ENCODE measurements at places on chromosomes 7 and 10.

- DNase-seq: peak; percentile 22
Observed at GRCh38 chr7:14754631-14755030, 147.9 kb downstream of the DGKB start.

DNA sequence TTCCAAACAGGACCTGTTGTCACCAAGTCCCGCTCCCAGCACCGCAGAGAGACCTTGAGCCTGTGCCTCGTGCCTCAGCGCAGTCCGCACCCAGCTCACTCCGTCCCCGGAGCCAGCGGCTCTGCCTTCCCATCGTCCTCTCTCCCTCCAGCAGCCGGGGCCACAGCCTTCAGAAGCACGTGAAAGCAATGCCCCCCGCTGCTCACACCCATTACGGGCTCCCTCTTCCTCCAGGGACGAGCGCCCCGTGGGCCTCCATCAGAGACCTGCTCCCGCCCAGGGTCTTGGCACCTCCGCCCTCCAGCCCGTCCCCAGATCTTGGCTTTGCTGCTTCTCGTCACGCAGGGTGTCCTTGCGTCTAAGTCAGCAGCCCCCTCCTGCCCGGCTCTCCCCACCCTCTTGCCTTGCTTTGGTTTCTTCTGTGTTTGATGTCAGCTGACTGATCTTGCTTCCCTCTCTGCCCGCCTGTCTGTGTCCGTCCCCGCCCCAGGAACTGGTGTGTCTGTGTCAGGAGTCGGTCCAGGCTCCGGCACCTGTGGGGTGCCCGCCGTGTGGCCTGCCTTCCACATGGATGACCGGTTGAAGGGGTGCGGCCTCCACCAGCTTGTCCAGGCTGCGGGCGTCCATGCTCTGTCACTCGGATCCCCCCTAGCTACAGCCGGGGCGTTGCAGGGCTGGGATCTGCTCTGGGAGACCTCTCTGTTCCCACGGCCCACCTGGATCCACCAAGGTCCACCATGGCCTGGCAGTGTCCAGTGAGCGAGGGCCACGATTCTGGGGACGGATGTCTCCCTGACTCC, 61.9 kb downstream of the FOXL3 start:
- DNase-seq: no peak

DNA sequence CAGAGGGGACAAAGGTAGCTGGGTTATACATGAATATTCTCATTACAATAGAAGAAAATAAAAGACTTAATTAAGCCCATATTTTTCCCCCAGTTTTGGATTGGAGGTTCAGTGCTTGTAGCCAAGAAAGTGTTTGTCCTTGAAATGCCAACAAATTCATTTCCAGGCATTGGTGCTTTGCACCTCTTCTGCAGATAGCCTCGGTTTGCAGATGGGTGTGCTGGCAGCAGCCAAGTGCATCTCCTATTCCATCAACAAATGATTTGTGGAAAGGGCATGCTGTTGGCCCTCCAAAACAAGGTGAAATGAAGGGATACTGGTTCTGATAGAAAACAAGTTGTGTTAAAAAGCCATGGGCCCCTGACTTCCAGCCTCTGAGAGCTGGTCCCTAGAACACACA, 187.3 kb downstream of the DPY19L1 start:
- DNase-seq: no peak

DNA sequence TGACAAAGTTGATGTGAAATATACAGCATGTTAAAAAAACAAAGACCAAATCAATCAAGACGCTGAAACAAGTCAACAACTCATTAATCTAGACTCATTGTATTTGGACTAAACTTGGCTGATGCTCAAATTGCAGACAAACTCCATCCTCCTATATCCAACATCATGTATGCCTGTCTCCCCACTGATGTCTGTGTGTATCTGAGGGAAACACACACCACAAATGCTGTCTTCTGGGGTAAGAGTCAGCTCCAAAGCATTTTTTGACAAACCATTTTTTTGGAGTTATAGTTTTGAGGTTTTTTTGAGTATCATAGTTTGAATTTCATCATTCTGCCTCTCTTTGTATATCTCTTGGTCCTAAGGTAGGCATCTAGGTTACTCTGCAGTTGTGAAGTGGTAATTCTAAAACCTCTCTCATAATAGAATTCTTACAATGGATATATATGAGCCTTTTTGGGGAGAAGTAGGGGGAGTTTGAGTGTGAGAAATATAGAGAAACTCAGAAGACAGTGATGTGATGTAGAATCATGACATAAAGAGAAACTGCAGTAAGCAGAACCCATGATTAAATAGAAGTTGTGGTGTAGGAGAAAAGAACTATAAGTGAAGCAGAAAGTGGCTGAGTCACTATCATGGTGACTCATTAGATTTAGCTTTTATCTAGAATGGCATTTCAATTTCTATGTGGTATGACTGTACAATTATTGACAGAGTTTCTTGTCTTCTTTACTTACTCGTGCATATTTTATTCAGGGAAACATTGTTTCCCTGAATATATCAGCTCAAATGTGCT, 1531.1 kb upstream of the LRRTM3 start:
- DNase-seq: peak; percentile 64

DNA sequence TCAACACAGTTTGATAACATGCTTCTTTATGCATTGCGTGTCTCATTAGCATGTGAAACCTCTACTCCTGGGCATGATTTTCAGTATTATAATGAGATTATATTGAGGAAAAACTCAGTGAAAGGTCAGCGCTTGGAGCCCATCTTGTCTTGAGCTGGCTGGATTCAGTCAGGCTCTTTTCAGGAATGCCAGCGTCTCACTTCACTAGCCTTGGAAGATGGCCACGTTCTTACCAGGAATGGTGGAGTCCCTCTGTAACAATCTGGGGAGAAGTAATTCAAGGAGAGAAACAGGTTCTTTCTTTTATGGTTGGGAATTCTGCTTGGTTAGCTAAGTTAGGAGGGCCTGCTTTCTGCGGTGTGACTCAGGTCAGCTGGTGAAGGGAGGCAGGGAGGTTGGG, 241.0 kb downstream of the GALNT17 start:
- DNase-seq: no peak

DNA sequence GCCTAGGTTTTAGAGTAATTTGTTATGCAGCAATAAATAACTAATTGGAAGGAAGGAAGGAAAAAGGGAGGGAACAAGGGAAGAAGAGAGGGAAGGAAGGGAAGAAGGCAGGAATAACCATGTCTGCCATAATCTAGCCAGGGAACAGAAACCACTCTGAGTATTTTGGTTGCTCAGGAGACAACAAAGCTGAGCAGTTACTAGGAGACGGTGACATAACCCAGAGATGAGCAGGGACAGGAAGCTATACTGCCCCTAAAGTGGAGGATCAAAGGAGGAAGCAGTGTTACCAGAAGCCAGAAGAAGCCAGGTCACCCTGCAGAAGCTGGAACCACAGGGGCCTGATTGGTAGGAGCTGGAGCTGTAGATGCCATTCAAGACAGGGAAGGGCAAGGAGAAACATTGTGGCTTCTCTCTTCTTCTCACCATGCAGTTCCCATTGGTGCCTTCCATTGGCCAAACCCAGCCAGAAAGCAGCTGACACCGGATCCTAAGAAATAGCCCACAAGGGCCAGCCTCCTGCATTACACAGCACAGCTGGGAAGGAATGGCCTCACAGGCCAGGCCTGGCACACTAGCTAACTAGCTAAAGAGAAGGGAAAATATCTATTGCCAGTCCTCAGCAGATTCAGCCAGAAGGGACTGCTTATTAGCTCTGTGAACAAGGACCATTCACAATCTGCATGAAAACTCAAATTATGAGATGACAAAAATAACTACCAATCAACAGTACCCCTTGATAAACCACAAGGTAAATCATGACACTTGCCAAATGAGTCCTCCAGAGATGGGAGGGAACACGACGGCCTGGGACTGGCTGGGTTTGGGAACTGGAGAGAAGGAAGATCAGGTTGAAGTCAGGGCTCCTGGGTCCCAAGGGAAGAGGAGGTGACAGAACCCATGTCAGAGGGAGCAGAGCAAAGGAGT, 184.5 kb upstream of the NFE2L3 start:
- no peak for DNase-seq

GRCh38 chr10:124384172-124384571, 34.6 kb downstream of the OAT start:
- no peak for DNase-seq

GRCh38 chr10:119233821-119234220, 26.4 kb downstream of the GRK5 start:
- DNase-seq: no peak

- no peak for DNase-seq
Observed at GRCh38 chr10:11049806-11050205, 32.1 kb downstream of the CELF2 start.

GRCh38 chr7:7789551-7789988, 71.2 kb upstream of the RPA3 start:
- DNase-seq: no peak

GRCh38 chr10:130807096-130807495, 504.4 kb downstream of the TCERG1L start:
- no peak for DNase-seq

- DNase-seq: no peak
Observed at GRCh38 chr10:103897241-103897774, 20.7 kb downstream of the STN1 start.

GRCh38 chr7:131905471-131905973, 349.1 kb upstream of the PODXL start:
- no peak for DNase-seq

- DNase-seq: no peak
Observed at GRCh38 chr10:13699216-13699615, 112.5 kb downstream of the PRPF18 start.

- DNase-seq: no peak
Observed at GRCh38 chr10:23886355-23886754, 322.6 kb upstream of the KIAA1217 start.
